Adrenal gland (tissue), 19 donors: ENCODE measurements at places on chromosomes 6 and 20.

DNA sequence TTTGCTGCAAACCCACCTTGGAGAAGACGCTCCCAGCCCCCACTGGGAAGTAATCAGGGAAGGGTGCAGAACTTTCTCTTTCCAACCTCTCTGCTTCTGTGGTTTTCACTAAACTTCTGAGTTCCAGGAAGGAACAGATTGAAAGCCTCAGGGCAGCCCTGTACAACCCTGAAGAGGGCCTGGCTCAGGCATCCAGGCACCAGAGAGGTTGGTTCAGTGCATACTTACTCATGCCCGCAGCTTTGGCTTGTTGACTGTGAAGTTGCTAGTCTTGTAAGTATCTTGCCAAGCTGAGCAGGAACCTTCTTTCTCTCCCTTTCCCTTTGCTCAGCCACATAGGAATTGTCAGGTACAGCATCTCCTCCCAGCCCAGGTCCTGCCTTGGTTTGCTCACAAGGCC is 272.2 kb upstream of the FOXQ1 start:
- DNase-seq: no peak

GRCh38 chr20:37356387-37356786 is 10.4 kb downstream of the SRC start:
- peak; percentile 84 for DNase-seq

DNA sequence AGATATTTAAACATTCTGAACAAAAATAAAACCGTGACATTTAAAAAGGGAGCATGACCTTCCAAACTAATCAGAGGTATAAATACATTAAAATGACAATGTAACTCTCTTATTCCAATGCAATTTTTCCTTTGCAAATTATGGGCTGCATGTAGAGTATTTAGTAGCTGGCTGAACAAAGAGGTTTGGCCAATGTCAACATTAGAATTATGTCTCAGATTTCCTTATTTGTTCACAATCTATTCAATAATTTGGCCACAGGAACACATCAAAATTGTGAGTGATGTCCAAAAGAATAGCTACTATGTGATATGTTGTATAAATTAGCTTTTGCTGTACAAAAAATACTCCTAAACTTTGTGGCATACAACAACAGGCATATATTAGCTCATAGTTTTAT is 580.0 kb upstream of the MARCKS start:
- DNase-seq: no peak

GRCh38 chr6:164693944-164694343 is 615.5 kb downstream of the C6orf118 start:
- no peak for DNase-seq

DNA sequence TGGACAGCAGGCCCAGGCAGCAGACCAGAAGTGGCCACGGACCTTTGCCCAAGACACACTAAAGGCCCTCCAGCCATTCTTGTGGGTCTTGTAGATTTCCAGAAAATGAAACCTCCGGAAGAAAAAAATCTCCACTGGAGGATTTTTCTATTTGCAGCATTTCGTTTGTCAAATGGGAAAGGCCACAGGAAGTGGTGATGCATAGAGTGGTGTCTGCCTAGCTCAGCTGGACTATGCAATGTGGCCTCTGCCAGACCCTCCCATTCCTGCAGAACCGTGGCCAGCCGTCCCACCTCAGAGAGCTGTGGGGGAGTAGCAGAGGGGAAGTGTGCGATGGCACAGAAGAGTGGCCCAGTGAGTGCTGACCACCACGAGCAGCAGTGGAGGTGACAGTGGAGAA is 24.0 kb upstream of the INSM1 start:
- no peak for DNase-seq

DNA sequence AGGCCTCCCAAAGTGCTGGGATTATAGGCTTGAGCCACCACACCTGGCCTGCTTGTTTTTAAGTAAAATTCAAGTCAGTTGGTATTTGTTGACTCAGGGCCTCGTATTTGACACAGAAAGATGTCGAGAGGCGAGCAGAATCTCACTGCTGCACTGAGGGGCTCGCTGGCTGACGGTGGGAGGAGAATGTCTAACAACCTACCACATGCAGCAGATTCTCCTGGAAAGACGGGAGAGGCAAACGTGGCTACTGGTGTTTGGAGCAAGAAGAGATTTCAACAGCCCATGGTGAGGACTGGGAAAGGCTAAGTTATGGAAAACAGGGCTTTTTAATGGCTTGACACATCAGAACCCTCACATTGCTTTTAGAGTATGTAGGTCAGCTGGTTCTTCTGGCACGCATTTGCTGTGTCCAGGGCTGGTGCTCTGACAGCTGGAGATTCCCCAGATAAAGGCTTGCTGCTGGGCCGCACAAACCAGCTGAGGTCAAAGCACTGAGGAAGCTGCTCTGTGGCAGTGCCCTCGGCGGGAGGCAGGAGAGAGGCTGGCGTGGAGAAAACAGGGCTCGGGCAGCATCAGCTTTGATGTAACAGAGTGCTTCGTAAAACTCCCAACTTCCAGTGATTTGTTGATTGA is 84.2 kb upstream of the FRMD1 start:
- DNase-seq: peak; percentile 32
